ENCODE measurements at places on chromosomes 6 and 20. TPM values are rescaled to one million over a fixed set of nuclear protein-coding genes. Genes with fewer than 3 reads are reported as not detected.

DNA sequence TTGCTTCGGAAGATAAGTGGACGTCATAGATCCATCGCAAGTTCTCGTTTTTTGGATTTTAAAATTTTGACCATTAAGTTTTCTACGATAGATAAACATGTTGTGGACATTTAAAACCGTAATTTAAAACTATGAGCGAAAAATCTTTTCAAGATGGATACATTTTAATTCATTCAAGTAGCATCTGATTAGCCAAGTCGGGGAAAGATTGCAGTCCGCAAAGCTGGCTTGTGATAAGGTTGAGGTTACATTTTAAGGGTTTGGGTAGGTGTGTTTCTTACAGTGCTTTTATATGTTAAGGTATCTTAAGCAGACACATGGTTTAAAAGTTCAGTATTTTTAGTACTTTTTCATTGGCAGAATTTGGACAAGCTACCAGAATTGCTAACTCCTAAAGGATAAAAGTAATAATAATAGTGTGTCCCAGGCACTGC, 1.2 kb downstream of the WTAP start:
- DNase-seq, result no peak

- no peak for DNase-seq
Observed at GRCh38 chr20:62238569-62239277, 402 bp downstream of the OSBPL2 start.

DNA sequence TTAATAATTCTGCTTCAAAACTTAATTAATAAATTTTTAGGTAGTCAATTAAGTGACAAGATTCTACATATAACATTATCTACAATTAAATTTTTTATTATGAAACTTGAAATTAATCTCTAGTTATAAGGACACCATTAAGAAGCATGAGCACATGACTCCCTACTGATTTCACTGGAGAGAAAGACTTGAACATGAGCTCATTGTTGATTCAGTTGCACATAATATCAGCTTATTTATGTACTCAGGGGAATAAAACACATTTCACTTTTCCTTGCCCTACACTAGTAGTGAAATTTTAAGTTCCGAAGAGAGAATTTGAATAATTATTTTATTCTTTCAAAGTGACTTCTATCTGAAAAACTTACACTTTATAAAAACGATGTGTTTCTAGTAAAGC, 370.2 kb upstream of the EPHA7 start:
- DNase-seq, result no peak

- no peak for DNase-seq
Observed at GRCh38 chr20:19881080-19881840, 123.2 kb downstream of the RIN2 start.

DNA sequence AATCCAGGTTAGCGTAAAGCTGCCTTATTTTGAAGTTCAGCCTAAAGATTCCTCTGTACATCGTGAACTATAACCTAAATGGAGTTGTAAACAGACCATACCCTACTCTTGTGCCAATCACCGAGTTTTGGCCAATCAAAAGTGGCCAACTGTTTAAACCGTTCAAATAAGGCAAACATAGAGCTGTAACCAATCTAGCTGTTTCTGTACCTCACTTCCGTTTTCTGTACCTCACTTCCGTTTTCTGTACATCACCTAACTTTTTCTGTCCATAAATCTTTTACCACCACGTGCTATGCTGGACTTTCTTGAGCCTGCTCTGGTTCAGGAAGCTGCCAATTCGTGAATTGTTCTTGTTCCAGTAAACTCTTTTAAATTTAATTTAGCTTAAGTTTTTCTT, 39.7 kb downstream of the LBP start:
- no peak for DNase-seq

DNA sequence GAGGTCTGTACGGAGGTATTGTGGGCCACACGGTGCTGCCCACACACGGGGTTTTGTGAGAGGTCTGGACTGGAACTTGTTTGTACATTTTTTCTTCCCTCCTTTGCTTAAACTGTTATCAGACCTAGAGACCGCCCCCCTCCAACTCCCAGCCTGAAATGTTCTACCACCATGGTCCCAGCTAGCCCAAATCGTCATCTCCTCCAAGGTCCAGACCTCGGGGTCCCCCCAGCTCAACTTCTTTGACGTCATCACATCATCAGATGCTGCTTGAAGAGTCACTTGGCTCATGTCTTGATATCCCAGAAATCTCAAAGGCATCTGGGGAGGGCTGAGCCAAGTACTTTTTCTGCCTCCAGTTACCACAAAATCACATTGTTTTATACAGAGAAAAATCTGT, 2.8 kb upstream of the CCDC170 start:
- no peak for DNase-seq

The PSORS1C2 gene
- total RNA-seq, result not detected

DNA sequence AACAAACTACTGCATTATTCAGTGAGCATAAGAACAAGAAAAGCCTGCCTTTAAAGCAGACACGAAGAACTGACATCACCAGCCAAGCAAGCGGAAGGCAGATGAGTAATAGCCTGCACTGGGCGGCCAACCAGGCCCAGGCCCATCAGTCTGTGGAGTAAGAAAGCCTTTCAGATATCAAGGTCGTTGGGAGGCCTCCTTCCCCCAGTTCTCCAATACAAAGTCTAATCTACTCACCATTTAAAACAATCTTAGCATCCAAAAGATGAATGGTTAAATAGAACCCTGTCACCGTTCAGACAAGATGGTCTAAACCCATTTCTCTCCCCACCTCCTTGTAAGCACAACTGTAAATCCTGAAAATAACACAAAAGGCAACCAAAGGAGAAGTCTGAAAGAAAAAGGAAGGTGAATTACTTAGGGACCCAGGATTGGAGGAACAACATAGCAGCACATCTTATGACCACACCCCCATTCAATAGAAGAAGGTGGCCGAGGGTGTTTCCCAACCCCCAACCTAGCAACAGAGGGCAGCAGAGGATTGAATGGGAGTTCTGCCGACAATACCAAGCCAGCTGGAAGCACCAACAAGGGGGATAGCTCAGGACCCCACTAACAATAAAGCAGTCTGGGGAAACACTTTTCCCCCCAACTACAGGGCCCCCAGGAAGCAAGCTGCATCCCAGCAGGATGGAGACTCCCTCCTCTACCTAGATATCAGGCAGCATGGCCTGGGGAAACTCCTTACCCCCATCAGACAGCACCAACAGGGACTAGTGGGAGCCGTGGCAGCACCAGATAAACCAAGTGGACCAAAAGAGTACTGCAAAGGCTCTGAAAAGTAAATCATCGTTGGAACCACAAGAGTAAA, 67.9 kb downstream of the ZHX3 start:
- no peak for DNase-seq

DNA sequence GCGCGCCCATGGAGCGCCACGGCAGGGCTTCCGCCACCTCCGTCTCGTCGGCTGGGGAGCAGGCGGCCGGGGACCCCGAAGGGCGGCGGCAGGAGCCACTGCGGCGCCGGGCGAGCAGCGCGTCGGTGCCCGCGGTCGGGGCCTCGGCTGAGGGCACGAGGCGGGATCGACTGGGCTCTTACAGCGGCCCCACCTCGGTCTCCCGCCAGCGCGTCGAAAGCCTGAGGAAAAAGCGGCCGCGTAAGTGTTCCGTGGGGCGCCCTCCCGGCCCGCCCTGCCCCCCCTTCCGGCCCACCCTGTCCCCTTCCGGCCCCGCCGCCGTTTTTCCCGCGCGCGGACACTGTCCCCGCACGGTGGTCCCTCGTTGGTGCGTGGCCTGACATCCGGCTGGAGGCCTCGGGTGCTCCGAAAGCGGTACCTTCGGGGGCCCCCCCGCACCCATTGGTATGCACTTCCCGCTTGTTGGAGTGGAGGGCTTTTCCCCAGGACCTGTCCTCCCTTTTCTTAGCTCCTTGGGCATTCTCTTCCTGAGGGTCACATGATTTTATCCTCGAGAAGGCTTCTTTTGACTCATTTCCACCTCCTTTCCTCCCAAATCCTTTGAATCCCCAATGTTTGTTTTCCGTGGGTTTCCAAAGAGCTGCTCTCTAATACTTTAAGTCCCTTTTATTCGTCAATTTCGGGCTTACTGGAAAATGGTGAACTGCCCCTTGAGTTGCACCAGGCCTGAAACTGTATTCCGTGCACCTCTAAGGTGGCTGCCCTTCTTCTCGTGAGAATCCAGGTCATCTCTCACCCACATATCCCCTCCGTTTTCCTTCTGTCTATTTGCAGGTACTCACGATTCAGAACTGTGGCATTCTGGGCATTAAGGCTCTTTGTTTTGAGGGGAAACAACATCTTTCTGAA, 556 bp downstream of the PANK2 start:
- peak; percentile 44 for DNase-seq

The RNASET2 gene
- 45.2 TPM for total RNA-seq

The TREML2 gene
- 11.0 TPM for total RNA-seq

- no peak for DNase-seq
Observed at GRCh38 chr6:111750753-111751673, 122.2 kb downstream of the FYN start.

The GTSF1L gene
- total RNA-seq, result 0.39 TPM

DNA sequence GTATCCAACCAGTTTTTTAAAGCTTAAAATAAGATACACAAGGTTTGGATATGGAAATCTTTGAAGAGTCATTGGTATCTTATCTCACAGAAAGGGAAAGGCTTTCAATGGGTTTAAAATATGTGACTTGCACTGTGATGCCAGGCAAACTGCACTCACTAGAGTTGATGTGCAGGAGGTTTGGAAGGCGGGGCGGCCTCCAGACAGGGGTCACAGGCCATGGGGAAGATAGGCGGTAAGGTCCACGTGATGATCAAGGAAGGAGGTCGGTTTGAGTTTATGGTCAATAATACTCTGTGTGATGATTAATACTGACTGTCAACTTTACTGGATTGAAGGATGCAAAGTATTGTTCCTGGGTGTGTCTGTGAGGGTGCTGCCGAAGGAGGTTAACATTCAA, 9.5 kb upstream of the RAMACL start:
- DNase-seq, result no peak

The TRIM10 gene
- total RNA-seq, result 0.70 TPM

The DDO gene
- total RNA-seq, result 0.34 TPM

DNA sequence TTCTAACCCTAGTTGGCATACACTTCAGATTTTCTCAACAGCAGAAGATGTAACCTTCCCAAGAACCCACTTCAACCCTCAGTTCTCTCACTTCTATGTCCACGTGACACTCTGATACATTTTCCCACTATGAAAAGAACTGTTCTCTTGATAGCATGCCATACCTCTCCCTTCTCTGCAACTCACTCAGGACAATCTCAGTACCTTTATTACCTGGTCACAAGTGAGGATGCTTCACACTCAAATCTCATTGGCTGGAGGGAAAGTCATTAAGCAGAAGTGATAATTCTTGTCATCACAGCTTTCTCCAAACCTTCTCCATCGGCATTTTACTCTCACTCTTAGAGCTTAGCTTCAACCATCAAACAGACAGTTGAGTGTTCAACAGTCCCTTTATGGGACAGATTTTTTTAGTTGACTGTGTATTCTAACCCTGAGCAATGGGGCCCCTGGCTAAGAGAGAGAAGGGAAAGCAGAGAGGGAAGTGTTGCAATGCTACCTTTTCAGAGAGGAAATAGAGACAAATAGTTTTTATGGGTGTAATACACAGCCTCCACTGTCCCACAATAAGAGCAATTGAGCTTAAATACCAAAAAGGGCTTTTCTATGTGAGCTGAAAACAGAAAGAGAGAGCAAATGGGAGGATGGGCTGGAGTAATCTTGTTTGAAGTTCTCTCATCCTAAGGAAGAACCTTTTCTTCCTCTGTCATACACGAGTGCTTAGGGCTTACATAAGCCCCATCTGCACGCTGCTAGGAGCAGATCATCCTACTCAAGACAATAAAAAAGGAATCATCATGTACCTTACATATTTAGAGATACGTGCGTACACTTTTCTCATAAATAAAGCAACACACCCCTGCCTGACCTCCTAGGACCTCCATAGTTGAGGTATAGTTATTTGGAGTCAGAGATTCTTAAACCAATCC, 16.0 kb downstream of the HLA-DPA1 start:
- DNase-seq, result no peak

- no peak for DNase-seq
Observed at GRCh38 chr6:160041608-160042007, 72.7 kb downstream of the IGF2R start.

The PKIG gene
- total RNA-seq, result 10.5 TPM

- DNase-seq, result no peak
Observed at GRCh38 chr6:116672306-116672705, 3.7 kb upstream of the ZUP1 start.

DNA sequence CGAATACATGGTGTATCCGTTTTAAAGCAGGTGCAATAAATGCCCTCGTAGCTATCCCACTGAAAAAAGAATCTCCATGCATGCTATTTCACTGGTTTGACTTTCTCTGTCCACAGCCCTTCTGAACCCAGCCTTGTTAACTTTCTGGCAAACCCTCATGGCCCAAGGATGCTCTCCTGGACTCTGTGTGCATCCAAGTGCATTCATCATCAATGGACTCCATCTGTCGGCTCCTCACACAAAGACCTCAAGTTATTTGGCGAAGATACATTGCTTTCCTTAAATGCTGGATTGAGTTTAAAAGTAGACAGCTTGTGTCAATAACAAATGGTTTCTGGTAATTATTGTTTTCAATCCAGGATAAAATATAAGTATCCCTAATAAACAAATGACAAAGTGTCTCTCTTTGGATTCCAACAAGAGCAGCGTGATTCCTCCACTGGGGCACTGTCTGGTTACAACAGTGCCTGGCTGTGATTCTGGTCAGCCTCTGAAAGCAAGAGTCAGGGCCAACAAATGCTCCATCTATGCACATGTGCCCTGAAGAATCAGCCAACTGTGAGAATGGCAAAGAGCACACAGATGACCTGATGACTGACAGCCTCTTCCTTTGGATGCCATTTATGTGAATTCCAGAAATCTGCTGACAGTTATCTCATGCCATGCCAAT, 55.7 kb downstream of the FYN start:
- DNase-seq, result no peak

DNA sequence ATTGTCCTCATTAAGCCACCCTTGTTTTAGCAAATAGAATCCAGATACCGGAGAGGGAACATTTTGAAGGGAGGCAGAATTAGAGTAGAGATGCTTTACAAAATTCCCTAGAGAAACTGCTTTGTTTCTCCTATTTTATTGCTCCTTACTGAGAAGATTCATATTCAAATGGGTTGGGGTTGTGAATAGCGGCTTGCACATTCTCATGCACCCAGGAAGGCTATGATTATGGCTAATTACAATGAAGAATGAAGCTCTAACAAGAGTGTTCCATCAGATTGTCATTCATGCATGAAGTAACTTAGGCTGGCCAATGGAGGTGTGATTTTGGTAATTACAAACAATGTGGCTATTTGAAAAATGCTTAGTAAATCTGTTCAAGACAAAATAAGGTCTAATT, 129.6 kb downstream of the PACRG start:
- no peak for DNase-seq

The MEP1A gene
- not detected for total RNA-seq

The PACSIN1 gene
- total RNA-seq, result 0.97 TPM

DNA sequence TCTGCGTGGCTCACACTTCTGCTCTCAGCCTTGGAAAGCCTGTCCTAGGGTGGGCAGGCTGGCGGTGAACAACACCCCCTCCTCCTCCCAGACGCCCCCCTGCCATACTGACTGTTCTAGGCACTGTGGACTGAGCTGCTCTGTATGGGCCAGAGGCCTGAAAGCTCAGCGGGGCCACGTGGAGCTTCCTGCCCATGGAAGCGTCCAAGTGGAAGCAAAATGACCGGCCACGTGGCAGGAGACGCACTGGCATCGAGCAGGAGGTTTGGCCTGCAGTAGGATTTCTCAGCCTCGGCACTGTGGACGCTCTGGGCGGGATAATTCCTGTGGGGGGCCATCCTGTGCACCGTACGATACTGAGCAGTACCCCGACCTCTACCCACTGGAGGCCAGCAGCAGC, 88.7 kb downstream of the GRM4 start:
- no peak for DNase-seq
